SW 1271 (cell line): ENCODE measurements at places on chromosomes 11 and 22.

DNA sequence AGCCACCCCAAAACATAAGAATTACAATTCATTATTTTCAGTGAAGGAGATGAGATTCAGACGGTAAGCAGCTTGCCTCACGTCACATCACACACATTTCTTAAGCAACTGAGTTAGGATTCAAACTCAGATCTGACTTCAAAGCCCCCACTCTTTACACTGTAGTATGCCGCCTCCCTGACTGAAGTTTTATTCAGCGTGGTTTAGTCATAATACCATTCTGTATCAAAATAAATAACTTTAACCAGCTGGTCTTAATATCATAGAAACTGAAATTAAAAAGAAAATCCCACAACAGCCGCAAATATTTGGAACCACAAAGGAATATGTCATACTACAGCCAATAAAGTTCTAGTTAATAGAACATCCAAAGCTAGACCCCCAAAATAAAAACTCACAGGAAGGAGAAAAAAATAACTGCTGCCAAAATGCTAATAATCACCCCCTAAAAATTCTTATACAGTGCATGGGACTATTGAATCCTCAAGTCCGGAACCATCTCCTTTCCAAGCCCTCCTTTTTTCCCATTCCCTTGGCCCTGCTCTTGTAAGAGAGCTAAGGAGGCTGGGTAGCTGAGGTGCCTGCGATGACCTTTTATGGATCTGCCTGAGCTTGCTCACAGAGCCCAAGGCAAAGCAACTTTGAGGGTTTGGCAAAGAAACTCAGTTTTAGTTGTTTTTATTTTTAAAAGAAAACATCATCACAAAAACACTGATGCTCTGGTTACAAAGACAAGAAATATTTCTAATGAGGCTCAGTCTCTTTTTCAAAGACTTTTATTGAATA is 334.5 kb downstream of the TTC28 start:
- no peak for DNase-seq

DNA sequence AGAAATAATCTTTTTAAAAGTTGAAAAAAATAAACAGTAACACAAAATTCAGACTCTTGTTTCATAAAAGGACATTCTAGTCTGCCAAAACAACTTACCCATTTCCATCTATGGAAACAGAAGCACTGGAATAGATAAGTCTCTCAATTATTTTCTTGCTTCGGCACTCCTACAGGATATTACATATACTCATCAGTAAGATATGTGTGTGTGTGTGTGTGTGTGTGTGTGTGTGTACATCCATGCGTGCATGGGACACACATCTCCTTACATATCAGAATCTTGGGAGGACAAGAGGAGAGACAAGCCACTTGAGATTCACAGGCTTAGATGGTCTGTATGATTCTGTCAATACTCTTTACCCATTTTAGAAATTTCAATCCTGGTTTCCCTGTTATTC is 144.6 kb downstream of the ATG16L2 start:
- no peak for DNase-seq

DNA sequence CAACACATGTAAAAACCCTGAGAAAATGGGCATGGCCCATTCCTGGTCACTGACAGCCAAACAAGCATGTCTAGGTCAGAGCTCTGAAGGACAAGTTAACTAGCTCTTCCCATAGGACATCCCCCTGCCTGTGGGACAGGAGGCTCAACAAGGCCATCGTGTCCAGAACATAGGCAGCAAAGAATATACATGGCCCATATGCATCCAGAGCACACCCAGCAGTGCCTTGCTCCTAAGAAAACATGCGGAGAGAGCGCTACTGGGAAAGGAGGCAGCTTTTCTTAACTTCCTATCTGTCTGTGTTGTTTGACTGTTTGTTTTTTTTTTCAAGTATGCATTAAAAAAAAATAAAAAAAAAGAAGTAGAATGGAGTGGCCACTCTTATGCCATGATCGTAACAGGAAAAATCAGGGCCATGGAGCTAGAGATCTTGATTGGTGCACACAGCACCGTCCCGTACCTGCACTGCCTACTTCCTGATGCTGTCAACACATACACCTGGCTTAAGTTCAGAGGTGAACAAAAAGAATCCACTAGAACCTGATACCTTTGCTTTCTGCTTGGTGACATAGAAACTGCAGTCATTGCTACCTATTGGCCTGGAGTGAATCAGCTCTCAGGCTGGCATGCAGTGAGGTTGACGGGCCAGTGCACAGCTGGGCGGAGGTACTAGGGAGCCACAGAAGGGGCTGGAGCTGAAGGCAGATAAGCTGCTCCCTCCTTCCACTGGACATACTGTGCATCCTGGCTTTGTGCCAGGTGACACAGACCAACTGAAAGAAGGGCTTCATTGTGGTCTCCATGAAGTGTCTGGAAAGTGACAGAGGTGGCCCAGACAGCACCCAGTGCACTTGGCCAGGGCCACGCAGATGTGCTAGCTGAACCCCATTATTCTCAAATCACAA is 11.9 kb downstream of the UFD1 start:
- no peak for DNase-seq

DNA sequence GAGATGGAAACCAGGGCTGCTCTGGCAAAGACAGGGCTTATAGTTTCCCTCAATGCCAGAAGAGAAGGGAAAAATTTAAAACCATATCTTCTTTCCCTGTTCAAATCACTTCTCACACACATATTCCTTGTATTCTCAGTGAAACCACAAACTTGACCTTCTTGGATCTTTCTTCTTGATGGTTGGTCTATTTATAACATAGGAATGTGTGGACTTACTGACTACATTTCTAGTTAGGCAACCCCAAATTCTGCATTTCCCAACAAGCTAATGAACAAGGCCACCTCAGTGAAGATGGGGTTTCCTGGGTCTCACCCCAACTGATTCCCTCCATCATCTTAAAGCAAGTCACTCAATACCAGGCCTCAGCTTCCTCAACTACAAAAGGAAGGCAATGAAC is 3.8 kb upstream of the QSER1 start:
- DNase-seq = no peak

GRCh38 chr11:115087791-115088190 is 409.5 kb downstream of the NXPE2 start:
- DNase-seq = no peak

- peak; percentile 37 for DNase-seq
Observed at GRCh38 chr22:43230971-43231723, 44.2 kb upstream of the TTLL12 start.

DNA sequence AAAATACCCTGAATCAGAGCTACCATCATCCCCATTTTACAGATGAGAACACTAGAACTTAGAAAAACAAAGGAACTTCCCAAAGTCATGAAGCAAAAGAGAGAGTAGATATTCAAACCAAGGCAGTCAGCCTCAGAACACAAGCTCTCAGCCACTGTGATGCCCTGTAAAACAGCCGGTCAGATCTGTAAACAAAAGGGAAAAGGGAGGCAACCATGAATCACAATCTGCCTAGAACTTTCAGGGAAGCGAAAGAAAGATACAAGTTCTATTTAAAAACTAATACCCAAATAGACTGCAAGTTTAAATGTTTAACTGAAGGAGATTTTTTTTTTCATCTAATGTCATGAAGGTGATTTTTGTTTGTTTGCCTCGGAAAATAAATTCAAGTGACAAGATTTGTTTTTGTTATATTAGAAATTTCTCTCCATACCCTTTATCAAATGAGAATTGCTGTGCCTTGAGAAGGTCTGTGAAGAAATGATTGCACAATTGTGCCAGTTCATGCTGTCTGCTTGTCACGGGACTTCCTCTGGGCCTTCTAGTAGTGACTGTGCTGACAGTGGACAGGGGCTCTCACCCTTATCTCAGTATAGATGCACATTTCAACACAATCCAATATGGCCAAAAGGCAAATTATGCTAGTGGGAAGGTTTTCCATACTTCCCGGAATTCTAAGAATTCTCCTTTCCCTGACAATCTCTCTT is 11.7 kb downstream of the SAA1 start:
- no peak for DNase-seq

GRCh38 chr11:88206751-88207150 is 31.5 kb upstream of the RAB38 start:
- no peak for DNase-seq

- DNase-seq = no peak
Observed at GRCh38 chr22:29623059-29623458, 19.6 kb downstream of the NF2 start.
